GM12865 (cell line): ENCODE measurements at places on chromosomes 1 and 21.

GRCh38 chr1:56578138-56578962 is 1.0 kb downstream of the PLPP3 start:
- DNase-seq = peak; percentile 23

GRCh38 chr1:30758785-30759380 is 1.3 kb upstream of the LAPTM5 start:
- DNase-seq = peak; percentile 94

- no peak for DNase-seq
Observed at GRCh38 chr21:15695241-15695640, 34.5 kb upstream of the USP25 start.

DNA sequence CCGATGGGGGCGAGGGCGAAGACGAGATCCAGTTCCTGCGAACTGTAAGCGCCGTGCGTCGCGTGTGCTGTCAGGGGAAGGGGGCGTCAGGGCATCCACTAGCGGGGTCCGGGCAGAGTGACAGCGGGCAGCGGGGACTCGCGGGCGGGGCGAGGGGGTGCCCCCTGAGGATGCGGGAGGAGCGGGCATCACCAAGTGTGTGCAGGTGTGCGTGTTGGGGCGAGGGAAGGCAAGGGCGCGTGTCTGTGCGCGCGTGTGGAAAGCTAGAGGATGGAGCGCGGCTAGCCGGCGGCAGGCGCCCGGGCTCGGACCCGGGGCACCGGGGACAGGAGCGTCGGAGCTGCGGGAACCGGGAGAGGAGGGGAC is 525 bp downstream of the RYR2 start:
- no peak for DNase-seq

GRCh38 chr1:61202854-61203598 is 120.7 kb downstream of the NFIA start:
- DNase-seq = no peak

DNA sequence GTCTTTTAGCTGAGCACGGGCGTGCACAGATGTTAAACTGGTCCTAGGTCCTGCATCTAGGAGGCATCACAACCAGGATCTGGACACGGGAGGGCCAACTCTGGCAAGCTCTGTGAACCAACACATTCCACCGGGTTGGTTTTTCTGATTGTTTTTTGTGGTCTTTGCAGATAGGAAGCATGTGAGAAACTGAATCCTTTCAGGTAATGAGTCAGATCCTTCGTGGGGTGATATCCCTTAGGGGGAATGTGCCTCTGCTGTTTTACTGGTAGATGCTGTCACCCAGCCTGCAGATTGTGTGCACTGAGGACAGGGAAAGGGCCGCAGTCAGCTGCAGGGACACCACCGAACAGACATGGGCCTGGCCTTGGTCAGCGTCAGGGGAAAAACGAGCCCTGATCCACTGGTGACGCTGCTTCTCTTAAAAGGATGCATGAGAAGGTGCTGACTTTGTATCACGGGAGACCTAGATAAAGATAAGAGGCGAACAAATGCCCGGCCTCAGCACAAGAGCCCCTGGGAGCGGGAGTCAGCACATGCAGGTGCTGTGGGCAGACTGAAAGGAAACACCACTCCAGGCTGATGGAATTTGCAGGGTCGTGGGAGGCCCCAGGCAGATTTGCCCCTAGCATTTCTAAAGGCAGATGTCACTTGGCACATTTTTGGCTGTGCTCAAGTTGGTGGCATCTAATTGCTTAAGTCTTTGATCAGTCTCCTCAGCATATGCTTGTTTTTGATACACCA is 51.1 kb downstream of the DOP1B start:
- peak; percentile 13 for DNase-seq

- DNase-seq = no peak
Observed at GRCh38 chr1:58818075-58818474, 34.2 kb upstream of the JUN start.

GRCh38 chr1:101278845-101279244 is 42.0 kb downstream of the S1PR1 start:
- DNase-seq = no peak

DNA sequence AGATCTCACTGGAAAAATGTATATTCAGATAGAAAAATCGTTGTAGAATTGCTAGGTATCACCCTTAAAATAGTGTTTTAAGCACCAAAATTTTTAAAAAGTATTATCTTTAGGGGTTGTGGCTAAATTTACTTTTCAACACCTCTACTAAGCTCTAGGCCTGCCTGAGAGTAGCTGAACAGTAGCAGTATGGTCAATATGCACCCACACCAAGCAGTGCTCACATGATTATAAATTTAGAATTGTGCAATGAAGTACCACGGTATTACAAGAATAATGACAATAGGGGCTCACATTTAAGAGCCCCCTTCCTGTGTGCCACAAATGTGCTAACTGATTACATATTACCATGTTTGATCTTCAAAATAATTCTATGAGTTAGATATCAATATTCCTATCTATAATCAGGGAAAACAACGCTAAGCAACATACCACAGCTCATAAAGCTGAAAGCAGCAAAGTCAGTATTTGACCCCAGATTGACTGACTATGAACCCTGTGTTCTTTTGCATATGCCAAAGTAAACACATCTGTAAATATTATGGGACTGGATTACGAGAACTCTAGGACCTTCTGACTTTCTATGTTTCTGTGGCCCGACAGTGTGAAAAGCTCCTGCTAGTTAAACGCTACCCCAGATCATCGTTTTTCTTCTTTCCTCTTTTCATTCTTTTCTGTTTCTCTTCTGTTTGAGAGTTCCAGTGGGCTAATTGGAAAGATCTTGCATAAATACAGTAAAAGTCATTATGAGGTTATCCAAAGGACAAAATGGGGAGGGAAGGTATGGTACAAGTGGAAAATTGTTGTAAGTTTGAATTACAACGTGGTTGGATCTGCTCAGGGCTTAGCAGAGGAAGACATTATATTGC is 201.1 kb upstream of the C1orf87 start:
- no peak for DNase-seq

DNA sequence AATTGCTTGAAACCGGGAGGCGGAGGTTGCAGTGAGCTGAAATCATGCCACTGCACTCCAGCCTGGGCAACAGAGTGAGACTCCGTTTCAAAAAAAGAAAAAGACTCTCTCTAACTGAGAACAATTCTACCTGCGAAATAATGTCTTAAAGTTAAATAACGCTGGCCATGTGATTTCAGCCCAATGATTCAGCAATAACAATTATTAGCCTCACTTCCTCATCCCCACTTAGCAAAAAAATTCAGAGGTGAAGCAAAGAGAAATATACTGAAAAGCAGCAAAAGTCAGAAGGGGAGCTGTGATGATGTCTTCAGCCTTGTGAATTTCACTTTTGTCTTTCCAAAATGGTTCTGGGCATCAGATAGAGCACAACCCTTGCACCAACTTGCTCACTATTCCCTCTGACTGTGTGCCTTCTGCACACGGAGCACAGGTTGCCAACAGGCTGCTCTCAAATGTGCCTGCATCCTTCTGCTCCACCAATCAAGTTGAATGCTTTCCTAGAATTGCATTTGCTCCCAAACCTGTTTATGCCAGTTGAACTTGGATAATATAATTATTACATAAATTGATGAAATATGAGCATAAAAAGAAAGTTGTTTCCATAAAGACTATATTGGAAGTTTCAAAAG is 79.8 kb upstream of the IPO9 start:
- DNase-seq = no peak

- DNase-seq = no peak
Observed at GRCh38 chr1:231312432-231312788, 25.2 kb downstream of the EXOC8 start.

DNA sequence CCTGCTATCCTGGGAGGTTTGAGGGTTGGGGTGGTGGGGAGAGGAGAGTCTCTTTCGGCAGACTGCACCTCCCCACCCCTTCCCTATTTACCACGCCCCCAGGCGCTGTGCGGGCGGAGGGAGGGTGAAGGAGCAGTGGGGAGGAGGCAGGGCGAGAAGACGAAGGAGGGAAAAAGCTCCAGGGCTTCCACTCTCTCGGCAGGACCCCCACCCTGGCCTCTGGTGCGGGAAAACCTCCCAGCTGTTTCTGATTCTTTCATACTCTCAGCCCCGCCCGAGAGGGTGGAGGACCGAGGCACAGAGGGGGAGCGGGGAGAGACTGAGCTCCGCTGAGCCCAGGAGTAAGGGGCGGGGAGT is 866 bp upstream of the WNT2B start:
- no peak for DNase-seq

- DNase-seq = peak; percentile 12
Observed at GRCh38 chr1:24584171-24584647, 28.3 kb downstream of the NCMAP start.

DNA sequence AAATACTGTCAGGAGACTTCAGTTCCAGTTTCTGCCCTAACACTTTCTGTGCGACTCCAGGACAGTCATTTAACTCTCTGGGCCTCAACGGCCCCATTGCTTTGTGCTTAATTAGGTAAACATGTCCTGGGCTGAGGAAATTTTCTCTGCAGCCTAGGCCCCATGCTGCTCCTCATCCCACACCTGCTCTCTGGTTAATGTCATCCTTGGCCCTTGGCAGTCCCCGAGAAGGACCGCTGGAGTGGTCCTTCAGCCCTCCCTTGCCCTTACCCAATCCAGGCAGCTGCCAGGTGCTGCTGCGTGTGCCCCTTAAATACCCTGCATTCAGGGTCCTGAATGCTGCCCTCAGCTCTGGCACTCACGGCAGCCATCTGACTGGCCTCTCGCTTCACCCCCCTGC is 18.7 kb downstream of the UBL4B start:
- DNase-seq = no peak

- no peak for DNase-seq
Observed at GRCh38 chr1:17569200-17570139, 30.0 kb downstream of the ARHGEF10L start.

DNA sequence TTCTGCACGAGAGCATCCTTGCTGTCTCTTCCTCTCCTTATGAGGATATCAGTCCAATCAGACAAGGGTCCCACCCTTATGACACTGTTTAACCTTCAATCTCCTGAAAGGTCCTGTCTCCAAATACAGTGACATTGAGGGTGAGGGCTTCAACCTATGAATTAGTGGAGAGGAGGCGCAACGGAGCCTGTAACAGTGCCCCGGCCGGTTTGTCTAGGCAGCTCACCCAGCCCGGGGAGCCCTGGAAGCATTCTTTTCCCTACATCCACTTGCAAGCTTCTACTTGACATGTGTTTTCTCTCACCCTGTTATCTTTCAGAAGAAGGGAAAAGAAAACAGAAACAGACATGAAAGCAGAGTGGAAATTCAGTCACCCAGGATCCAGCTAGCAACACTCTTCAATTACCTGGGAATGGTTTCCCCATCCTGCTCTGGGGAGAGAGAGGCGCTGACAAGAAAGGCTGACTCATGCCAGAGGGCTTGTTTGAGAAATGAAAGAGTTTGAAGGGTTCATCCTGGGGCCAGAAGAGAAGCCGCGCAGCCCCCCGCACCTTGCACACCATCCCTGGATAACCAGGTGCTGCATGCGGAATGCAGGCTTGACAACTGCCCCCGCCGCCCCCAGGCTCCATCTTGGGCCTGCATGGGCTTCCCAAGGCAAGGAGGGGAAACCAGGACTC is 394.9 kb downstream of the NPHP4 start:
- no peak for DNase-seq

GRCh38 chr1:152392909-152393308 is 21.2 kb downstream of the CRNN start:
- no peak for DNase-seq

GRCh38 chr1:32201011-32201855 is 838 bp downstream of the CCDC28B start:
- DNase-seq = peak; percentile 85

DNA sequence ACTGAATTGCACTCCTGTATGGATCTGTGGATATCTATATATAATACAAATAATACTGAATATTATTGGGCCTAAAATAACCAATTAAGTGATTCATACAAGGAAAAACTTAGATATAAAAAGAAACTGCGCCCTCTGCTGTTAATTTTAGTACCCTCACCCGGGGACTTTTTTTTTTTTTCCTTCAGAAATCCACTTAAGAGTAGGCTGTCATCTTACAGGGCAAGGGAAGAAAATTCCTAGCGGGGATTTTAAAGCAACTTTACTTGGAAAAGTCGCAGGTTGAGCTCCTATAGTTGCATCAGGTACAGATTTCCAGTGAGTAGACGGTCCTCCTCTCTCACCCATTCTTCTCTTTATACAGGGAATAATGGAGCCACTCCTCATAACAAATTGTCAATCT is 1.3 kb downstream of the NTNG1 start:
- peak; percentile 26 for DNase-seq

- DNase-seq = no peak
Observed at GRCh38 chr1:62245201-62245600, 50.6 kb downstream of the L1TD1 start.

DNA sequence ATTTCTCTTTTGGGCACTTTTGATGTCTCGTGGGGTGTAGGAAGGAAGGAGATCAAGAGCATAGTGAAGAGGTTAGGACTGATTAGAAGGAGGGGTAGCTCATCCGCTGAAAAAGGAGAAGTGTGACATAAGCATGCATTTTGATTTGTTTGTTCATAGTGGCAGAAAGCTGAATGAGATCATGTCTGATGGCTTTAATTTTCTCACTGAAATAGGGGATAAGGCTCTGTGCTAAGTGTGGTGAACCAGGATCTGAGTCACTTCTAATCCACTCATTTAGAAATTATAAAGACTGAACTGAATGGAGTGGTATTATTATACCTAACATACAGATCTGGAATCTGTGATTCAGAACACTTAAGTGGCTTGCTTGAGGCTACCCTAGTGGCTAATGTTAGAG is 344.5 kb downstream of the PDE4B start:
- no peak for DNase-seq

- no peak for DNase-seq
Observed at GRCh38 chr1:19327736-19328135, 15.6 kb downstream of the SLC66A1 start.

- DNase-seq = peak; percentile 40
Observed at GRCh38 chr1:175317309-175317708, 124.7 kb upstream of the KIAA0040 start.

DNA sequence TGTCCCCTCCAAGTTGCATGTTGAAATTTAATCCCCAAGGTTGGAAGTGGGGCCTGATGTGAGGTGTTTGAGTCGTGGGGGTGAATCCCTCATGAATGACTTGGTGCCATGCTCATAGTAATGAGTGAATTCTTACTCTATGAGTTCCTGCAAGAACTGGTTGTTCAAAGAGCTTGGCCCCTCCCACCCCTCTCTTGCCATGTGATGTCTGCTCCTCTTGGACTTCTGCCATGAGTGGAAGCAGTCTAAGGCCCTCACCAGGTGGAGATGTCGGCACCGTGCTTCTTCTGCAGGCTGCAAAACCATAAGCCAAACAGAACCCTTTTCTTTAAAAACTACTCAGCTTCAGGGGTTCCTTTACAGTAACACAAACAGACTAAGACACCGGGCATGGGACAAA is 14.3 kb downstream of the G0S2 start:
- DNase-seq = no peak

- no peak for DNase-seq
Observed at GRCh38 chr1:27816921-27817630, 13.5 kb upstream of the PPP1R8 start.

GRCh38 chr1:65233782-65234181 is 75.6 kb upstream of the DNAJC6 start:
- no peak for DNase-seq

GRCh38 chr1:184429335-184429734 is 42.5 kb downstream of the C1orf21 start:
- DNase-seq = no peak

- DNase-seq = peak; percentile 55
Observed at GRCh38 chr1:113452921-113453770, 62.8 kb downstream of the MAGI3 start.
